ENCODE measurements at places on chromosomes 2 and 18. TPM values are rescaled to one million over a fixed set of nuclear protein-coding genes. Genes with fewer than 3 reads are reported as not detected.

Gene SCYGR8
- not detected for total RNA-seq

DNA sequence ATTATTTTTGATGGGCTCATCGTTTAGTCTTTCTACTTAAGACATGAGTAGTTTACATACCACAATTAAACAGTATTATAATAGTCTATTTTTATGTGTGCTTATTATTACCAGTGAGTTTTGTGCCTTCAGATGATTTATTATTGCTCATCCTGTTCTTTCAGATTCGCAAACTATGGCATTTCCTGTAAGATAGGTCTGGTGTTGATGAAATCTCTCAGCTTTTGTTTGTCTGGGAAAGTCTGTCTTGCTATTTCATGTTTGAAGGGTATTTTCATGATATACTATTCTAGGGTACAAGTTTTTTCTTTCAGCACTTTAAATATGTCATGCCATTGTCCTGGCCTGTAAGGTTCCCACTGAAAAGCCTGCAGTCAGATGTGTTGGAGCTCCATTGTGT is 101.3 kb downstream of the DNAH7 start:
- DNase-seq, result no peak

GRCh38 chr18:3442919-3443318 is 7.1 kb upstream of the TGIF1 start:
- no peak for DNase-seq

- peak; percentile 78 for DNase-seq
Observed at GRCh38 chr18:3453540-3454364, 3.8 kb downstream of the TGIF1 start.

DNA sequence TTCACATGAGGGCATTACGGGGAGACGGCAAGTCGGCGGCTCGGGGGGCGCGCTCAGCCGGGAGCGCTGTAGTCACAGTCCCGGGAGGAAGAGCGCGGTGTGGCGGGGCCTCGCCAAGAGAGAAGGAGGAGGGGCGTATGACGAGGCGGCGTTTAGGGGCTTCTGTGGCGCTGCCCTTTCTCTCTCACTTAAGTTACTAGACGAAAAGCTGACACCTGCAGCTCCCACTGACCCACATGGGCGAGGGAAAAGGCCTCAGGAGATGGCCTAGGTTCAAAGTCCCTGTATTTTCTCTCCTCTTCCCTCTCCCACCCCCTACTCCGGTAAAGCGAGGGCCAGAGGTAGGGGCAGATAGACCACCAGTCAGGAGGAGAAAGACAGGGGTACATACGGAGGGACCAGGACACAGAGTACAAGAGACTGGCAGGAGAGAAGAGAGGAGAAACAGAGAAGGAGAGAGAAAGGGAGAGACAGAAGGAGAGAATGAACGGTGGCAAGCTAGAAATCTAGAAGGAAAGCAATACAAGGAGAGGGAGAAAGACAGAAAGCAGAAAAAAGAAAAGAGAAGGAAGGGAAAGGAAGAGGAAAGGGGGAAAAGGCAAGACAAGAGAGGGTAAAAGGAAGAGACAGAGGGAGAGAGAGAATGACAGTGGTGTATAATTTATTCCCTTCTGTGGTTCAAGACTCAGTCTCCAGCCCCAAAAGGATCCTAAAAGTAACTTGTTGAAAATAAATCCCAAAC is 3.8 kb downstream of the SIX2 start:
- no peak for DNase-seq
